ENCODE measurements at places on chromosomes 3 and 15.

- DNase-seq: no peak
Measured at GRCh38 chr3:57927166-57927565, 81.1 kb upstream of the FLNB start.

DNA sequence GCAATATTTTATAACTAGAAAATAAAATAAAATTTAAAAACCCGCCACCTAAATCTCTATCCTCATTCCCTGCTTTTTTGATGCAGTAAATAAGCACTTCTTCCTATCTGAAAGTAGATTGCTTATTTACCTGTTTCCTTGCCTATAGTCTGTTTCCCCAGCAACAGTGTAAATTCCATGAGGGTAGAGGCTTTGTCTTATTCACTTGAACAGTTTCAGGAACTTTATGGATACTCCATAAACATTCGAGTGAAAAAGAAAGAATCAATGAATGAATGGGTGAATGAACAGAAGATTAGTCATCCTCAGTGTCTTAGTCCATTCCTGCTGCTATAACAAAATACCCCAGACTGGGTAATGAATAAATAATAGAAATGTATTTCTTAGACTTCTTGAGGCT lies 41.7 kb downstream of the SHC4 start:
- DNase-seq: no peak

- DNase-seq: no peak
Measured at GRCh38 chr3:157618886-157619285, 115.7 kb upstream of the VEPH1 start.

DNA sequence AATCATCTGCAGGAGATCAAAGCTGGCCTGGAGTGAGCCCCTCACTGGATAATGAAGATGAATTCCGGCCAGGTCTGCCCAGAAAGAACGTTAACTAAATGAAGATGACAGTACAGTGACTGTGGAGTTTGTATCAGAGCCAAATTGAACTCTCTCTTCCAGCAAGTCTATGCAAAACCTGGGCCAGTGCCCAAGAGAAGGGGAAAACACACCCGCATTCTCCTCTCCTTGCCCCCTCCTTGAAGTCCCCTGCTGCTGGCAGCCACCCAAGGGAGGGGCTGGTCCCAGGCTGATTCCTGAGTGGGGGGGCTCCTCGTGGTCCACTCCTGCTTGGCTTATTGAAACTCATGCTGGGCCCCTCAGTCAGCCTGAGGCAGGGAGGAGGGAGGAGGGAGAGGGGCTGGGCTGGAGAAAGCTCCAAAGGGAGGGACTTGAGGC lies 155.7 kb downstream of the RAB11A start:
- DNase-seq: no peak

DNA sequence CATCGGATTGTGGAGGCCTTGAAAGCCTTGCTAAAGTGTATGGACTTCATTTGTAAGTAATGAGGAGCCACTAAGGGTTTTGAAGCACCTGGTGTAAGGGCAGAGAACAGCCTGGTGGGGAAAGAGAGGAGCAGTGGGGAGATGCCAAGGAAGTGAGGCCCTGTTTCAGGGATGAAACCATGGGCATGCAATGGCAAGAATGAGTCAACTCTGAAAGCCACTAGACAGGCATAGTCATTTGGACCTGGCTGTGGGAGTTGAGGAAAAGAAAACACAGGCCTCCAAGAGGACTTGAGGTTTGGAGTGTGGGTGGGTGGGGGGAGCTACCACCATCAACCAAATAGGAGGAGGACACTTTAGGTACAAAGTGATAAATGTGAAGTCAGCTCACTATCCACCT lies 7.6 kb downstream of the XCR1 start:
- no peak for DNase-seq
